ENCODE measurements at places on chromosomes 16 and 17.

GRCh38 chr17:66230922-66231591 lies 1.8 kb upstream of the APOH start:
- no peak for DNase-seq

DNA sequence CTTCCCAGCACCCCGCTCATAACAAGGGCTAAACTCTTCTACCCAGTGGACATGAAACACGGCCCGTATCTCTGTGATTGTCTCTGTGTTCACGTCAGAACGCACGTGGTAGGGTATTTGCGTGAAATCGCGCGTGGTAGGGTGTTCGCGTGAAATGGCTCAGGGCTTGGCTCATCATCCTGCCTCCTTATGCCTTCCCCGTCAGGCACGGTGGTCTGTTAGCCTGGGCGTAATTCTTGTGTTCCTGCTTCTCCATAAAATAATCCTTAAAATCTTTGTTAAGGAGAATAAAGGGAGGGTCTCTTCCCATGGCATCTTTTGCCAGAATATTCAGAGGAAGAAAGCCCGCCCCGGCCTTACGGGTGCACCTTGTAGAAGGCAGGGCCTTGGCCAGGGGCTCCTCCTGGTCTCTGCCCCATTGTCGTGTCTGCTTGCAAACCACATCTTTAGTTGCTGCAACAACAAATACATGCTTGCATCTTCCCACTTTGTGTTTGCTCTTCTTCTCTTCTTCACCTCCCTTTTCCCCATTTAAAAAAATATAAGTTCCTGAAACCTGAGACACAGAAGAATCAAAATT lies 116.7 kb upstream of the CHMP6 start:
- DNase-seq, result no peak

DNA sequence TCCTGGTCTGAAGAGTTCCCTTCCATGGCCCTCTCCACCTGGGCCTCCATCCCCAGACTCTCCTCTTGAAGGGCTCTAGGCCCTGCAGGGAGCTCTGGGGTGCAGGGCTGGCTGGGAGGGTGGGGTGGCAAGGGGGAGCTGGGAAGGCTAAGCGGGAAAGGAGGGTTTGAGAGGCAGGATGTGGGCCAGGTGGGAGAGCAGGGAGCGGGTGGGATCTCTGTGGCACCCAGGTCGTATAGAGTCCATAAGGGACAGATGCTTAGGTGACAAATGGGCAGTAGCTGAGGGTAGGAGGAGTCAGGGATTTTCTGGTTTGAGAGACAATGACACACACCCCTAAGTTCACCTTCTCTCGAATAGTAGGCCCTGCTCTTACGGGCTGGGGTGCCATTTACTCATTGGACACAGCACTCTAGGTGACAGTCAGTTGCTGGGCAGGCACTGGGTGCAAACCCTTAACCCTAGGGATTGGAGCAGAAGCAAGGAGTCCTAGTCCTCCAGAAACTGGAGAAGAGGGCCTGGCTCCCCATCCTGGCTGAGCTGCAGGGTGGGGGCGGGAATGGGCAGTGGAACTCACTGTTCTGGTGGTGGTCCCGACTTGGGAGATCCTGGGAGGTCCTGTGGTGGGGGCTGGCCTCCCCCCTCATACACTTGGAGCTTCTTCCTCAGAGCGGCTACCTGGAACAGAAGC lies 15.3 kb downstream of the KIF18B start:
- DNase-seq, result no peak

- DNase-seq, result peak; percentile 15
Measured at GRCh38 chr17:74972107-74972972, at the start of gene HID1. TSS of gene HID1 (minus strand) at chr17:74972759. CDS start at chr17:74972656, 103 bp downstream.

DNA sequence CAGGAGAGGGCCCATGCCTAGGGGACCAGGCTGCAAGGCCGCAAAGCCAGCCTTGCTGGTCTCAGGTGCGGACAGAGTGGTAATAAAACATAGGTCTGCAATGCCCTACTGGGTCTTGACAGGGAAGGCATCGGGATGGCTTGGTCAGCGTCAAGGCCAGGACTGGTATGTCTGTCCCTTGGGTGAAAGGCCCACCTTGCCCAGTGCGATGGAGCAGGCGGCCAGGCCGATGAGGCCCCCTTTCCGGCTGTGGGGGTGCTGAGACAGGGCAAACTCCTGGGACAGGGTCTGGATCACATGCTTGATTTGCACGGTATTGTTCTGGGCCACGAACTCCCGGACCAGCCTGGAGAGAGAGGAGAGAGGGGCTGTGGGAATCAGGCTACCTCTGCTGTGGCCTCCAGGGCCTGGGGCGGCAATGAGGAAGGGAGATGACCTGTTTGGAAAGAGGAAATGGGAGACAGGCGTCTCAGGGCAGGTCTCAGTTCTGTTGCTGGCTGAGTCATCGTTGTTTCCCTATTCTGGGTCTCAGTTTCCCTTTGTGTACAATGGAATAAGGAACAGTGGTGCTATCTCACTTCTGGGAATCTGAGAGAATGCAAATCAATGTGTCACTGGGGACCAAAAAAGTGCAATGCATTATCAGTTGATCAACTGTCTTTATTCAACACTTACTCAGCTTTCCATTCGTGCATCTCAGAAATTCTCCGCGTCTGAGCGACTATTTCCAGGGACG lies 14.8 kb downstream of the VAC14 start:
- DNase-seq, result peak; percentile 65

DNA sequence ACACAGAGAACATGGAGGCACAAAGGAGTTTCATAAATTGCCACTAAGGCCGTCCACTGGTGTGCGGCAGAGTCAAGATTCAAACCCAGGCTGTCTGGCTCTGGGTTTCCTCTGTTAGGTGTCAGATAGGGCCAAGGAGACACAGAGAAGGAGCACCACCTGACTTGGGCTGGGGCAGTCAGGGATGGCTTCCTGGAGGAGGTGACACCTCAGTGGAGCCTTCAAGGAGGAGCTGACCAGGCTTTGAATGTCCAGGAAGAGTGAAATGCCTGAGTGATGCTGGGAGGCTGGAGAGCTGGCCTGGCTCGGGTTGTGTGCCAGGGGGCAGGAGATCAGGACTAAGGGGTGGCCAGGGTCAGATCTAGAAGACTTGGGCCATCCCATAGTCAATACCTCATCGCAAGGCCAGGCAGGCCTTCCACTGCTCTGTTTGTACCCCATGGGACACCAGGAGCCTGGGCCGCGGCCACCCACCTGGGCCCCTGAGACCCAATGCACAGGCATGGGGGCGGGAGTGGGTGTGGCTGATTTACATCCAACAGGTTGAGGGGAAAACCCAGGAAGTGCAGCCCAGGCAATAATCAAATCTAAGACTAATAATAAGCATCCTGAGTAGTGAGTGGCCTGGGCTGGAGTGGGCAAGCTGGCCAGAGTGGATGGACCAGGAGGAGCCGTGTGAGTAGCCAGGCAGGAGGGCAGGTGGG lies 73.7 kb downstream of the USP22 start:
- DNase-seq, result no peak

DNA sequence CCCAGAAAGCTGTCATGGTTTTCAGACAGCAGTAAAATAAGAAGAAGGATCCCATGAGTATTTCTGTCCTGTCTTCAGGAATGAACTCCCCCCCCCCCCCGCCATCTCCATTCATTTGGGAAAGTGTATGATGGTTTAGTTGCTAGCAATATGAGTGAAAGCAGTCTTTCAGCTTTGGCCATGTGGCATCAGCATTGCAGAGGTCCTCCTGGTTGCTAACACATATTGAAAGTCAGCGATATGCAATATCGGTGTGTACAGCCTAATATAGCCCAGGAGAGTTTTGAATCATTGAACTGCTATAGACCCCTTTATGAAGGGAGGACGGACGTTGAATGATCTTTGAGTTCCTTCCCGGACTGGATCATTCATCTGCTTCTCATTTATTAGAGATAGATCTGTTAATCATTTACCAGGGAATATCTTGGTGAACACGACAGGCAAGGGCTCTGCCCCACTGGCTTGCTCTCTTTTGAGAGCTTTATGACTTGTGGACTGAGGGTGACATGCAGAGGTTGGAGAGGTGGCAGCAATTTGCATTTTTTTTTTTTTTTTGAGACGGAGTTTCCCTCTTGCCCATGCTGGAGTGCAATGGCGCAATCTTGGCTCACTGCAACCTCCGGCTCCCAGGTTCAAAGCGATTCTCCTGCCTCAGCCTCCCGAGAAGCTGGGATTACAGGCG lies 25.2 kb downstream of the DEF8 start:
- no peak for DNase-seq

- DNase-seq, result no peak
Measured at GRCh38 chr16:84526794-84527531, 22.5 kb upstream of the MEAK7 start.

DNA sequence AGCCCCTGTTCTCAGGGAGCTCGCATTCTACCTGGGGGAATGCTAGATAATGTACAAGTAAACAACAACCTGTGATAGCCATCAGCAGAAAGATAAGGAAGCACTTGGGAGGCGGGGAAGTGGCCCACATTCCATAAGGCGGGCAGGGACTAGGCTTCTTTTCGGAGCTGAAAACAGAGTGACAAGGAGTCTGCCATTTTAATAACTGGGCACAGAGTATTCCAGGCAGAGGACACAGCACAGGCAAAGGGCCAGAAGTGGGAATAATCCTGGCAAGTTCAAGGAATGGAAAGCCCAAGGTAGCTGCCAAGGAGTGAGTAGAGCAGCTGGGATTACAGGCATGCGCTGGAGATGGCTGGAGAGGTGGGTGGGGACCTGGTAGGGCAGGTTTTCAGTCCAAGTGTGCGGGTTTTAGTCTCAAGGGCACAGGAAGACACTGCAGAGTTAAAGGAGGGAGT lies 24.3 kb downstream of the USP43 start:
- DNase-seq, result no peak

DNA sequence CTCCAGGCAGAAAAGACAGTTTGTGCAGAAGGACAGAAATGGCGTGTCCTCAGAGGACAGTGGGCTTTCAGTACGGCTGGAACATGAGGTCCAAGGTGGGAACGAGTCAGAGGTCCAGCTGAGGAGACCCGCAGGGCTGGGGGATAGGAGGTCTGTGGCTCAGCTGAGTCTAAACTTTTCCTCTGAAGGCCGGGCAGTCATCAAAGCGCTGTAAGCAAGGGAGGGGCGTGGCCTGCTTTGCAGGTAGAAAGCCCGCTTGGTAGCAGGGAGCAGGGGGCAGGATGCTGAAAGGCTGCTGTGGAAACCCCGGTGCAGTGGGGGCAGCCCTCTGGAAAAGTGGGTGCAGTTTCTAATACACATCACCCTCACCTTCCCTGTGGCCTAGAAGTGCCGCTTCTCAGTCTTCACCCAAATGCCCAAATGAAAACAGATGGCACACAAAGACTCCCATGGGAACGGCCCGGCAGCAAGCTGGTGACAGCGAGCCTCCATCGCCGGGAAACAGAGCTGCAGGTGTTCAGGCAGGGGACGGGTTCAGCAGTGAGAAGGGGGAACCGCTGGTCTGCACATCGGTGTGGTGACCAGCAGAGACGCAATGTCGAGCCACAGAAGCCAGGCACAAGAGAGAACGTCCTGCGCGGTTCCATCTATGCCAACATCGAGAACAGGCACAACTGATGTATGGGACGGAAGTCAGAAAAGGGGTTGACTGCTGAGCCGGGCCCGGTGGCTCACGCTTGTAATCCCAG lies 12.2 kb upstream of the OSGIN1 start:
- DNase-seq, result no peak

Measured in inflammatory macrophage treated with lipopolysaccharide for 1 hour (primary cell).